ENCODE measurements at places on chromosomes 13 and 19.

- no peak for DNase-seq
These were observed 16.7 kb downstream of the KLF5 start for GRCh38 chr13:73075546-73075945.

DNA sequence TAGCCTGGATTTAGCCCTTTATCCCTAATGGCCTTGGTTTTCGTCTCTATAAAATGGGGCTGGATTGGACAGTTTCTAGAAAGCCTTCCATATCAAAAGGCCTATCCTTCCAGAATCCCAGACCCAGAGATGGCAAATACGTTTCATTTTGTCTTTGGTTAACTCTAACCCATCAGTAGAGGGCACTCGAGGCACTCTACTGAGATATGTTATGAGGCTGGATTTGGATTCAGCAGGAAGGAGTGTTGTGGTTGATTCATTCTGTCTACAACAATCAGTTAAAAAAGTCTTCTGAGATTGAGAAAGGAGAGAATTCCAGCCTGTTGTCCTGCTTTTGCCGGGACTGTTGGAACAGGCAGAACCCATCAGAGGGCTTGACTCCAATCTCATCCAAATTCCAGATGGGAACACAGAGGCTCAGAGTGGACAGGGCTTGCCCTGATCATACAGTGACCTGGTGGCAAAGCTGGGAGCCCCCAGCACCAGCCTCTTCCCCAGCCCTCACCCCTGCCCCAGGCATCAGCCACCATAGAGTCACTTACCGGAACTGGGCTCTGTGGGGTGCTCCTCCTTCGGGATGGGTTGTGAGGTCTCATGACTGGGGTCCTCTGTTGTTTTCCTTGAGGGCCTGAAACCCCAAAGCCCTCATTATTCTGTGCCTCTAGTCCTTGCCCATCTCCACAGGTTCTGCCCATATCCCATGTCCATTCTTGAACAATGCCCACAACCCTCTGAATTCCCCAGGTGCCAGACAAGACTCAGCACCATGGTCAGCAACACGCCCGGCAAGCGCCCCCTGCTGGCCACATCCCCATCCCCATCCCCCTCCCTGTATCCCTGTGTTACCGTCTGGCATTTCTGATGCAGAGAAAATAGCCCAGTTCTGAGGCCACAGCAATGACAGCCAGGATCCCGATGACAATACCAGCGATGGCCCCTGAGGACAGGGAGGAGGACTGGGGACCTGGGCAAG lies 12.3 kb upstream of the ZNF180 start:
- peak; percentile 43 for DNase-seq

GRCh38 chr19:52200044-52200443 lies 10.2 kb downstream of the PPP2R1A start:
- DNase-seq = no peak

DNA sequence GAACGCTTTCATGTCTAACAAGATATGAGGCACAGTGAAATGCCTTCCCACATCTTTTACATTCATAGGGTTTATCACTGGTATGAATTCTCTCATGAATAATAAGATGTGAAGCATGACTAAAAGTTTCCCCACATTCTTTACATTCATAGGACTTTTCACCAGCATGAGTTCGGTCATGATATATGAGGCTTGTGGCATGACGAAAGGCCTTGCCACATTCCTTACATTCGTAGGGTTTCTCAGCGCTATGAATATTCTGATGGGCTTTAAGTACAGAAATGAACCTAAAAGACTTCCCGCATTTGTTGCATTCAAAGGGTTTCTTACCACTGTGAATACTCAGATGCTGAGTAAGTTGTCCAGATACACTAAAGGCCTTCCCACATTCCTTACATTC lies 21.3 kb downstream of the ZNF607 start:
- DNase-seq = no peak

- no peak for DNase-seq
These were observed 28.8 kb downstream of the DPRX start for GRCh38 chr19:53660584-53660983.

DNA sequence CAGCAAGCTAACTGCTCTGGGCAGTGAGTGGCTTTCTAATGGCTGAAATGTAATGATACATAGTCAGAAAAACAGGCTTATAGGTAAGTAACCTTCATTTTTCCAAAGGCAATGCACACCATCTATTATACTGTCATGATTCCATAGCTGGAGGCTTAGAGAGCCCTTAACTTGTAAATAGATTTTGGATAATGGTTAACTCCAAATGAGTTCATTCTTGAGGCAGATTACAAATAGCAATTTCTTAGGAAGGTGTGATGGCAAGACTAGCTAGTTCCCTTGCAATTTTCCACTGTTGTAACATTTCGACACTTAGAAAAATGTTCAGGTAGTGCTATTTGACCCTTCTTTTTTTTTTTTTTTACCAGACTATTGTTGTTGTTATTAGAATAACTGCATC lies 789.8 kb upstream of the PCDH9 start:
- DNase-seq = no peak

DNA sequence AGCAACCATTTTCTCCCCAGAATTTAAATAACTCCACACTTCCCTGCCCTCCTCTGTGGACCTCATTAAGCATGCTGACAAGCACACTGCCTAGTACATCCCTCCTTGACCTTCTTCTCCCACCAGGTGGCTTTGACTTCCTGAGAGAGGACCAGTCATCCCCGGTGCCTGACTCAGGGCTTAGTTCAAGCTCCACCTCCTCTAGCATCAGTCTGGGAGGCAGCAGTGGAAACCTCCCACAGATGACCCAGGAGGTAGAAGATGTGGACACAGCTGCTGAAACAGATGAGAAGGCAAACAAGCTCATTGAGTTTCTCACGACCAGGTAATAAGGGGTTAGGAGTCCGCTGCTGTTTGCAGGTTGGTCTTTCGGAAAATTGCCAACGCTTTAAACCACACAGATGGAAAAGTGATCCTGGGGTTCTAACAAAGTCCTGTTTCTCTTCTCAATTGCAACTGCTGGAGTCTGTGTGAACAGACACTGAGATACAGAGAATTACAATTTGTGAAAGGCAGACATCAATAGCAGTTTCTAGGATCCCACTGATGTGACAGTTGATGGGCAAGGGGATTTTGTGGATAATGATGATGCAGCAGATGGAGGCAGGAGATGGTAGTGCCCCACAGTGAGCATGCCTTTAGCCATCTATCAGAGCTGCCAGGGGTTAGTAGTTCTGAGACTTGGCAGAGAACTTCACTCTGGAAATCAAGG lies 86.7 kb downstream of the ZAR1L start:
- DNase-seq = no peak

All from mesothelial cell of epicardium (in vitro differentiated cells).